Endodermal cell (in vitro differentiated cells): ENCODE measurements at places on chromosomes 12 and 14.

DNA sequence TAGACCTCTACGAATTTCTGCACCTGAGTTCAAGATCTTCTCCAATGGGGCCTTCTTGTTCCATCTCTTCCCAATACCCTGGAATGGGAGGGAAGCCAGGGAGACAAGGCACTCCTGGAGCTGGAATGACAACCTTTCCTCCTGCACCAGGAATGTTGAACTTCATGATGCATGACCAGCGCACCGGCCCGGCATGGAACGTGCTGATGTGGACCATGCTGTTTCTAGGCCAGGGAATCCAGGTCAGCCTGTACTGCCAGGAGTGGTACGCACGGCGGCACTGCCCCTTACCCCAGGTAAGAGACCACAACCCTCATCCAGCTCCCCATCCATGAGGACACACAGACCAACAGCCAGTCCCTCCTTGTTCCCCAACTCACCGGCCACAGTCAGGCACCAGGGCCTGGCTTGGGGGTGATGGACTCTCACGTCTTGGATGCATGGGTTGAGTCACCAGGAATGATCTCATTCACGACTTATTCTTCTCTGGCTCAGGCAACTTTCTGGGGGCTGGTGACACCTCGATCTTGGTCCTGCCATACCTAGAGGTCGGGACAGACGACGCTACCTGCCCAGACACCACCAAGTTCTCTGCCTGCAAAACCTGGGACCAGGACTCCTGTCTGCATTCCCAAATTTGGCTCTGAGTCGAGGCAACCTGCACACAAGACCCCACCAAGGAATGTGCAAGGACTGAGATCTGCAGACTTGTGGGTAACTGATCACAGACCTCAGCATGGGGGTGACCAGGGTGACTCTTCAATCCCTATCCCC lies 20.5 kb downstream of the SOAT2 start:
- no peak for DNase-seq

DNA sequence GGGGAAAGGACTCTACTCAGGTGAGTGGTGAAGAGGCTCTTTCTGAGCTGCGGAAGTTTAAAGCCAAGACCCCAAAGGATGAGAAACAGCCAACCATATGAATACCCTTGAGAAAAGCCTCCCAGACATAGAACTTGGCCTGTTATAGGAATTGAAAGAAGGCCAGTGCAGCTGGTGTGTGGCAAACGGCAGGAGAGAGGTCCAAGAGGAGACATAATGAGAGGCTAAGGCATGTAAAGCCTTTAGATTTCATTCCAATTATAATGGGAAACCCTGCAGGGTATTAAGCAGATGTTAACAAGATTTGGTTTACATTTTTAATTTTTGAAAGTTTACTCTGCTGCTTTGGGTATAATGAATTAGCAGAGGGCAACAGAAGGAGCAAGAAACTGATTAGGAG lies 552.1 kb upstream of the FBXO33 start:
- no peak for DNase-seq

DNA sequence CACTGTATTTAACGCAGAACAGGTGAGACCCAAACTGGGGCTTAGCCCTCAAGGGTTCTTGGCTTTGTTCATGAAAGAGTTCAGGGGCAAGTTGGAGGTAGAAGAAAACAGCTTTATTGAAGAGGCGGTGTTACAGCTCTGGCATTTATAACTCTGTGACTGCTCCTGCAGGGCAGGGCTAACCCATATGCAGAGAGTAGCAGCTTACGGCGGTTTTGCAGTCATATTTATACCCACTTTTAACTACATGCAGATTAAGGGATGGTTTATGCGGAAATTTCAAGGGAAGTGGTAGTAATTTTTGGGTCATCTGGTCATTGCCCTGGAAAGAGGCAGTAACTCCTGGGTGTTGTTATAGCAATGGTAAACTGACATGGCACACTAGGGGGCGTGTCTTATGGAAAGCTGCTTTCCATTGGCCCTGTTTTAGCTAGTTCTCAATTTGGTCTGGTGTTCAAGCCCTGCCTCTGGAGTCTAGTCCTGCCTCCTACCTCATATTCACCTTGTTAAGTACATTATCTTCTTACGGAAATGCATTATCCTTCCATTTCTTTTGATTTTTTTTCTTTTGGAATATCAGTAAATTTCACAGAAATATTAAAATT lies 1.8 kb upstream of the IAPP start:
- peak; percentile 44 for DNase-seq

- DNase-seq = no peak
Observed at GRCh38 chr12:128801879-128802391, 21.8 kb downstream of the SLC15A4 start.

- DNase-seq = peak; percentile 94
Observed at GRCh38 chr12:29889737-29890136, 106.0 kb upstream of the TMTC1 start.

DNA sequence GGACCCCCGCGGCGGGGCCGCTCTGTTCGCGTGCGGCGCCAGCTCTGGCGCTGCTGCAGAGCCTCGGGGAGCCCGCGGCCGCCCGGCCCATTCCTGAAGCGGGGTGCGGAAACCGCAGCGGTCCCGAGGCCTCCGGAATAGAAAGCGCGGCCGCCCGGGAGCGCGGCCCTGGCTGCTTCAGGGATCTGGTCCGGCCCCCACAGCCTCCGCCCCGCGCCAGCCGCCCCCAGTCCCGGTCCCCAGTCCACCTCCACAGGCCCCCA lies 204 bp downstream of the HSP90AA1 start:
- no peak for DNase-seq

DNA sequence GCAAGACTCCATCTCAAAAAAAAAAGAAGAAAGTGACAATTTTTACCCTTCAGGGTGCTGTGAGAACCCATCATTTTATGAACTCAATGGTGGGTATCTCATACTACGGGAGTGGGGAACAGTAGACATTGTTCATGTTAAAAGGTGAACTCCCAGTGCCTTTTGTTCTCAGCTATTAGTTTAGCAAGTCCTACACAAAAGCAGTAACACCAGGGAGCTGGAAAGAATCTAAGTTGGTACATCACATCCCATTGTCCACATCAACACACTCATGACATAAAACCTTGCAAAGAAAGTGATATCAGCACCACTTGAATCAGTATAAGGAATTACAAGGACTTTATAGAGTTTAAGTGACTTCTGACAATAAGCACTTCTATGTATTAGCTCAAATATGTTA lies 47.4 kb upstream of the ABCC9 start:
- DNase-seq = no peak
